ENCODE measurements at places on chromosomes 6 and 20. TPM values are rescaled to one million over a fixed set of nuclear protein-coding genes. Genes with fewer than 3 reads are reported as not detected.

The TNNC2 gene
- not detected for total RNA-seq

- DNase-seq: no peak
Observed at GRCh38 chr6:115832786-115833185, 227.9 kb downstream of the FRK start.

DNA sequence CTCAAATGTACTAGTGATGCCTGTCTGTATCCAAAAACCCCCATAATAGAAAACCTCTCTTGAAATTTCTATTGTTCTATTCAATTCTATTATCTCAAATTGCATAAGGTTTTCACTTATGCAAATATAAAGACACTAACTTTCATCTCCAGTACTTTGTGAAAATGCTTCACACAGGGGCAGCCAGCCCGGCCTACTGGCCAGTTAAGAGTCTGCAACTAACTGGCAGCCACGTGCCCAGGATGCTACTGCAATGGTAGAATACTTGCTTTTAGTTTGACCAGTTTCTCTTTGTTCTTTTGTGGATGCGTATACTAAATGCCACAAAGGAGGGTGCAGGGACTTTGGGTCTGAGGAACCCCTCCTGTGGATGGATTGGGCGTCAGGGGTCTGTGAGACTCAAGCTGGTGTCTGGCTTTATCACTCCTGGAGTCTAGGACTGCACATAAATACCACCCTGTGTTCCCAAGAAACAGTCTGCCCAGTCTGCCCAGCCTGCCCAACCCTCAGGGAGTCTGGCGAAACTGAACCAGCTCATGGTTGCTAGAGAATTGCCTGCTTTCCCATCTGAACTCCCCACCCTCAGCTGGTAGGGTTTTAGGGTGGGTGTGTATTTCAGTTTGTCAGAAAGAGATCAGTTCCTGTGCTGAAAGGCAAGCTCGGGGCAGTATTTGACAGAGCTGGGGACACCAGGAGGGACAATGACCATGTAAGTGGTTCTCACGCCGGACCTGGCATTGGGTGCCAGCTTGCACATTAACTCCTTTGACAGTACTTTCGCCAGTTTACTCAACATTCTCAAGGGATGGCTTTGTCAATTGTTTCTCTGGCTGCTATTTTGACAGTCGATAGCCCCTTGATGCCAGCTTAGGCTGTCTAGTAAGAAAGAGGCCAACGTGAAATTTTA is 558.2 kb upstream of the JAG1 start:
- peak; percentile 18 for DNase-seq

The IL17F gene
- not detected for total RNA-seq

GRCh38 chr6:40387127-40387870 is 199.9 kb downstream of the LRFN2 start:
- no peak for DNase-seq

- DNase-seq: no peak
Observed at GRCh38 chr6:120405947-120406346, 928.3 kb downstream of the TBC1D32 start.

The C6orf163 gene
- total RNA-seq: not detected

The WFDC10B gene
- total RNA-seq: not detected

The GSTA1 gene
- total RNA-seq: 0.30 TPM

The LST1 gene
- not detected for total RNA-seq

GRCh38 chr6:109381061-109381746 is 1.1 kb downstream of the CD164 start:
- DNase-seq: peak; percentile 51

The RPS18 gene
- 2,277 TPM for total RNA-seq

The TRDN gene
- 0.12 TPM for total RNA-seq

GRCh38 chr6:5471637-5472398 is 210.5 kb downstream of the FARS2 start:
- peak; percentile 57 for DNase-seq

DNA sequence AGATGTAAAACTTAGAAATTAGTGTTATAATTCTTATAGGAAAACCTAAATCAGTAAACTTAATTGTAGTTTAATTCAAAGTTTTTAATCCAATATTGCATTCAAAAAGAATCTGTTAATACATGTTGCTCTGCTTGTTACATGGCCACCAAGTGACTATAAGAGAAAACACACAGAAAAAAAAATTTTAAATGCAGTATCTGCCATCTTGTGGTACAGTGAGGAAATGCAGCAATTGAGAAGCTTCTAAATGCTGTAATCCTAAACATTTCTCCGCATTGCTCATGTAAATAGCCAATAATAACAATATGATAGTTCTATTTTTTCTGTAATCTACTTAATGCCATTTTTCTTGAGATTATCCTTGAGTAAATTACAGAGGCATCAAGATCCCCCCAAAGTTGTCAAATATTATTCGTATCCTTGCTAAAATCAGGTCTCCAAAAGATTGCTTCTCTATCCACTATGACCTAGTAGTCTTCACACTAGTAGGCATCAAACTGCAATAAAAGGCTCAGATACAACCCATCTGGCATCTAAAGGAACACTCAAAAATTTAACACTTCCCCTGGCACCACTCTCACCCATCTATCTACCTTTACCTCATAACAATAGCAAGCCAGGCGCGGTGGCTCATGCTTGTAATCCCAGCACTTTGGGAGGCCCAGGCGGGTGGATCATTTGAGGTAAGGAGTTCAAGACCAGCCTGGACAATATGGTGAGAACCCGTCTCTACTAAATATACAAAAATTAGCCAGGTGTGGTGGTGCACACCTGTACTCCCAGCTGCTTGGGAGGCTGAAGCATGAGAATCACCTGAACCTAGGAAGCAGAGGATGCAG is 34.6 kb downstream of the HDAC2 start:
- DNase-seq: peak; percentile 75

The SLC9A8 gene
- total RNA-seq: 6.0 TPM
